Muscle of arm (tissue), 14 donors: ENCODE measurements at places on chromosomes 7 and 10. TPM values are rescaled to one million over a fixed set of nuclear protein-coding genes. Genes with fewer than 3 reads are reported as not detected.

ZSWIM8 gene
- polyA plus RNA-seq, result 73.7 TPM

CTBP2 gene
- 52.8 TPM for polyA plus RNA-seq

CLRN3 gene
- polyA plus RNA-seq, result not detected

CNPY1 gene
- polyA plus RNA-seq, result 0.28 TPM

BUB3 gene
- polyA plus RNA-seq, result 70.3 TPM

PIK3CG gene
- polyA plus RNA-seq, result 3.3 TPM
